Upper lobe of right lung (tissue), 1 donor: ENCODE measurements at places on chromosomes 4 and X. TPM values are rescaled to one million over a fixed set of nuclear protein-coding genes. Genes with fewer than 3 reads are reported as not detected.

TLR7 gene
- 3.1 TPM for total RNA-seq

ARHGAP24 gene
- 29.8 TPM for total RNA-seq

CPLX1 gene
- 5.2 TPM for total RNA-seq

DNA sequence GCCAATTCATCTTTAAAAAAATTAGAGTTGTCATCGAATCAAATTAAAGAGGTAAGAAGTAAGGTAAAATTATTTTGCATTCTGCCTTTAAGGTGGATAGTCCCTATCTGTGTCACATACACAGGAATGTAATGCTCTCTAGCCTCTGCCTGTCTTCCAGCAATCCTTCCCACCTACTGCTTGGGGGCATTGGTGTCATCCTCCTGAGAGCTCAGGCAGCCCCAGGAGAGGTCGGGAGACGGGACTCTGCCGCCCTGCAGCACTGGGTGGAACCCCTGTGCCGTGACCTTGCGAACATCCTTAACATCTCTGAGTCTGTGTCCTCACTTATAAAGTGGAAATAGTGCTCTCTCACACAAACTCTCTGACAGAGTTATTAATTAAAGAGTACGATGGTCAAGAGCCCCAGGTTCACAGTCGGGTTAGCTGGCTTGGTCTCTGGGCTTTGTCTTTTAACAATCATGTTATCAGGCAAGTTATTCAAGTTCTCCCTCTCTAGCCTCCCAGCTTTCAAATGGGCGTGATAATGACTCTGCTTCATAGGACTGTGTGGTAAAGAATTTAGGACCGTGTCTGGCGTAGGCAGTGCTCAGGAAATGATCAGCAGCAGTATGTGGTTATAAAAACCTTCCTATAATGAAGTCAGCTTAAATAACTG lies 10.2 kb downstream of the TLR3 start:
- H3K27ac ChIP-seq: no peak overlapping the region
- H3K36me3 ChIP-seq: no peaks in the 10 kb centered on the region
- H3K4me1 ChIP-seq: no peaks in the 10 kb centered on the region
- no peaks in the 10 kb centered on the region for H3K27me3 ChIP-seq
- DNase-seq: no peak
- no peak overlapping the region for H3K4me3 ChIP-seq

- H3K4me1 ChIP-seq: no peaks in the 10 kb centered on the region
- DNase-seq: no peak
- no peaks in the 10 kb centered on the region for H3K27me3 ChIP-seq
- no peak overlapping the region for H3K4me3 ChIP-seq
Measured at GRCh38 chr4:164095313-164096110, 601.0 kb downstream of the TMA16 start.

DNA sequence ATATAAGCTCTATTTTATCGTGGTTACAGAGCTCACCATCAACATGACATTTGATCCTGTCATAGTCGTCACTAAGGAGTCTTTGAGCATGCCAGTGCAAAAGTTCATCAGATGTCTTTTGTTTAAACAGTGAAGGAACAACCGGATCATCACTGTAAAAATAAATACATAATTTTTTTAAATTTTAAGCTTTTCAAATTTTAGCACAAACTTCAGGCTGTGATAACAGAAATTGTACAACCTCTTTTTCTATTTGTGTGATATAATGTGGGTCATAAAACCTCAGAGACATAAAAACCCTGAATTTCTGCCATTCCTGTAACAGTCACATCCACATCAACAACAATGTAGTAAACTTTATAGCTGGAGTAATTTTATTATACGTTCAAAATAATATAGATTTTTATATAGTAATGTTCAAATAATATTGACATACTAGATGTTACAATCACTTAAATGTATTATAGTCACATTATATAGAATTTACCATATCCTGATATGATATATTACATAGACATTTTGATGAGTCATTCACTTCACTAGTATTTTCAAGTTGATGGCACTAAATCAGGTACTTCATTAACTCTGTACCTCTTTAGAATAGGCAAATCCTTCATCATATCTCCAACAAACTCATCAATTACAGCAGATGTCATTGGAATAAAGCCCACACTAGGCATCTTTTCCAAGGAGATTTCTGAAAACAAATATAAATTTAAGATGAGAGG lies 47.7 kb downstream of the DDX60L start:
- DNase-seq: no peak
- H3K36me3 ChIP-seq: peaks cover 74% of the 10 kb centered on the region
- H3K27ac ChIP-seq: no peak overlapping the region

GRCh38 chr4:143389579-143390195 lies 53.0 kb downstream of the GAB1 start:
- DNase-seq: no peak
- H3K4me3 ChIP-seq: no peak overlapping the region
- H3K27me3 ChIP-seq: no peaks in the 10 kb centered on the region
- H3K4me1 ChIP-seq: peaks cover 66% of the 10 kb centered on the region
